ENCODE measurements at places on chromosomes 11 and 22.
A peak's percentile ranks its signal among the peaks of the same experiment; 100 is the strongest.

GRCh38 chr11:108959874-108960273 lies 295.0 kb downstream of the DDX10 start:
- no peak for DNase-seq

- DNase-seq, result no peak
Observed at GRCh38 chr11:107478922-107479321, 21.3 kb upstream of the CWF19L2 start.

- DNase-seq, result no peak
Observed at GRCh38 chr11:122813894-122814270, 24.4 kb upstream of the CRTAM start.

DNA sequence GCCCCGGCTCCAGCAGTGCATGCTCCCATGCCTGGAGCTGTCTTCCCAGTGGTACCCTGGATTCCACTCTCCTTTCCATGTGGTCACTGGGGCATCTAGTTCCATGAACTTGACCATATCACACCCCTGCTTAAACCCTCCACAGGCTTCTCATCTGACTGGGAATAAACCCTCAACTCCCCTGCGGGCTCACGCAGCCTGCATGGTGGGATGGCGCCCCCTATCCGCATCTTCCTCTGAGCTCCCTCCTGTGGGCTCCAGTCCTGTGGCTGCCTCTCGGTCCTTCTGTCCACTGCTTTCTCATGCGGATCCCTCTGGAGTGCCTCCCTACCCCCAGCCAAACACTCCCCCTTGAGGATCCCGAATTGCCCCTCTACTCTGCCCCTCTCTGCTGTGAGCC lies 41.4 kb upstream of the TTLL12 start:
- DNase-seq, result peak; percentile 25

- peak; percentile 74 for DNase-seq
Observed at GRCh38 chr11:35933320-35933871, 10.5 kb upstream of the LDLRAD3 start.

GRCh38 chr11:124225471-124225870 lies 15.4 kb upstream of the OR8G1 start:
- DNase-seq, result no peak

DNA sequence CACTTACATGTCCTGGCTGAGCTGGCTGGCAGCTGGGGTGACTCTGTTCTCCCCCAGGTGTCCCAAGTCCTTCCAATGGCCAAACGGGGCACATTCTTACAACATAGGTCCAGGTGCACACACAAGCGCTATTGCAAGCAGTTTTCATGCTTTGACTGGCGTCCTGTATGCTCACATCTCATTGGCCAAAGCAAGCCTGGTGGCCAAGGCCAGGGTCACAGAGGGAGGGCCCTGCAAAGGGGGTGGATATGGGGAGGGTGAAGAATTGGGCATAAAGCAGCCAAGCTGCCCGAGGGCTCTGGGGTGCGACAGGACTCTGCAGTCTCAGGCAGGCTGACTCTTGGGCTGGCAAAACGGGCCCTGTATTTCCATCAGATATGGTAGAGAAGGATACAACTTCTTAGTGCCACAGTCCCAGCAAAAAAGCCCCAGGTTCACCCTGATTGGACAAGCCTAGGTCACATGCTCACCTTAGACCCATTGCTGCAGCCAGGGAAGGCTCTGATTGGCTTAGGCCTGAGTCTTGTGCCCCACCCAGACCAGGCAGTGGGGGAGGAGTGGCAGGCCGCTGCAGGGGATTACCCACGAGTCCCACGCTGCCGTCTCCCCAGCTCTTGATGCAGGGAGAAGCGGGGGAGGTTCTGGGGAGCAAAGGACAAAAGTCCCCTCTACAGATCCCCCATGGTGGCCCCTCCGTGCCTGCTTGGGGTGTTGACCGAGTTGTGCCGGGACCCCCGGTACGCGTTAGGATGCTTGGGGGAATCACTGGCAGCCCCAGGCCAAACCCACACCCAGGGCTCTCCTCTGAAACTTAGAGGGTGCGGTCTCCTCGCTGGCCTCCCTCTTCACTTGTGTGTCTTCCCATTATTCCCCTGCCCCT lies 110.8 kb downstream of the ARHGAP8 start:
- DNase-seq, result no peak

DNA sequence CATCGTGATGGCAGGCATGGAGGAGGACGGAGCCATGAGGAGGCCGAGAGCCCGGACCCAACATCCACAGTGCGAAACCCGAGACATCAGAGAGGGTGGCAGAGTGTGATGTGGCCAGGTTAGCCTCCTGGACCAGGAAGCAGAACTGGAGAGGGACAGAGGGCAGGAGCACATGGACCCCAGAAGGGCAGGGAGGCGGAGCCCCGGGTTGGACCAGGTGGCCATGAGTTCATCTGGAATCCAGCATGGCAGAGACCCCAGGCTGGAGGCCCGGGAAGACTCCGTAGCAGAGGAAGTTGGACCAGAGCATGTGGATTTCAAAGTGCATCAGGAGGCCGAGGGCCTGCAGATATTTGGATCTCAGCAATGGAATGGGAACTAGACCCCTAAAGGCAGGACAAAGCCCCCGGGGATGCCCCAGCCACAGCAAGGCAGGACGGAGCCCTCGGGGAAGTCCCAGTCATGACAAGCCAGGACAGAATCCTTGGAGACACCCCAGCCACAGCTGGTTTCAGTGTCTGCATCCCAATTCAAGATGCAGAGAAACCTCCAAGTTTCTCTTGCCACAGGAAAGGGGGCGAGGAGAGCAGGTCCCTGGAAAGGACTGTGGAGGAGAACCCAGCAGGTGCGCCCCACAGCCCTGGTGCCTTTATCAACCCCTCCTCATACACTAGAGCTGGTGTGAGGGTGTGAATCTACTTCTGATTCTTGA lies 1393.4 kb downstream of the BRD1 start:
- no peak for DNase-seq

- DNase-seq, result peak; percentile 53
Observed at GRCh38 chr11:117144477-117145392, 648 bp downstream of the PAFAH1B2 start.

- DNase-seq, result no peak
Observed at GRCh38 chr11:114273890-114274635, 22.1 kb upstream of the NNMT start.

GRCh38 chr11:68338051-68338780 lies 25.8 kb downstream of the LRP5 start:
- peak; percentile 56 for DNase-seq

DNA sequence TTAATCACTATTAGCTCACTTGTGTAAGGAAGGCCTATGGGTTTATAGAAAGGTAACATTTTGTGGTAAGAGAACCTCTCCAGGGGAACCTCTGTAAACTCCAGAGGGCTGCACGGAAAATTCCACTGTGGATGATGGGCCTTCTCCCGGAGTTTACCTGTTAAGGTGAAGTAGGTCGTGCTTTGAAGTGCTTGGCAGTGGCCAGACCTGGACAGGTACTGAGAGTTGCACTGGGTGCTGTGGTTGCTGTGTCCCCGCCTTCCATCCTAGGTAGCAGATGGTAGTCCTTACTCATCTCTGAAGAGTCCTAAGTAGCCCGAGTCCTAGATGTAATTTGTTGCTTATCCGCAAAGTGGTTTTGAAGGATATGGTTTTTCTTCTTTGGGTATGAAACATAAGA lies 133.4 kb downstream of the TEAD1 start:
- DNase-seq, result no peak

GRCh38 chr11:75420224-75421034 lies 12.6 kb downstream of the KLHL35 start:
- no peak for DNase-seq

DNA sequence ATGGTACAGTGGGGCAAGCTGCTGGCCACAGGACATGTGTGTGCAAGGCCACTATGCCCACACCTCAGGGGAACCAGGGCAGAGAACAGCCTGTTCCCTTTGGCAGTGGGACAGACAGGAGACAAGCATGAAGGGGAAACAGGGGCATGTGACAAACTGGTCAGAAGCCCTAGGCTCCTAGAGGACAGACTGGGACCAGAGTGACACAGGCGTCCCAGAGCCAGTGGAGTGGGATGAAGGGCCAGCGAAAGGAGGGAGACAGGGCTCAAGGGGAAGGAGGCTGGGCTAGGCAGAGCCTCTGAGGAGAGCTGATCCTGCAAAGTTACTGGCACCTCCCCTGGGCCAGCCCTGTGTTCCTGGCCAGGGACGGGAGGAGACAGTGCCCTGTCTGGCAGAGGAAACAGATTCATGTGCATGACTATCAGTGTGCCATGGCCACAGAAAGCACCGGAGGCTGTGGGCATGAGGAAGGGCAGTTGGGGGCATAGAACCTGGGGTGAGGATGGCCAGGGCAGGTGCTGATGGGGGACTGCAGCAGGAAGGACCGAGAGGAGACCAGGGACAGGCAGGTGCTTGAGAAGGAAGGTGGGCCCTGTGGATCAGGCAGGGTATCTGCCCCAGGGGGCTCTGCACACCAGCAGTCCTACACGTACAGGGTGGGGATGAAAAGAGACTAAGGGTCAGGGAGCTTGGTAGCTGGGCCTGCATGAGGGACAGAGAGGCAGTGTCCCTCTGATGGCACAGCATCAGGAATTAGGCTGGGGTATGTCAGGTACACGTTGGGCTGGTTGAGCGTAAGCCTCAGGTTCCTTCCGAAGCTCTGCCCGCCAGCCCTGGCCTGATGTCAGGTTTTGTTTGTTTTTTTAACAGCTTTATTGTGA lies 9.8 kb downstream of the DERL3 start:
- no peak for DNase-seq

- DNase-seq, result no peak
Observed at GRCh38 chr22:25709758-25710157, 32.2 kb upstream of the MYO18B start.

- DNase-seq, result no peak
Observed at GRCh38 chr11:113984781-113985180, 9.9 kb downstream of the HTR3A start.

GRCh38 chr11:66868726-66869566 lies 12.1 kb downstream of the LRFN4 start:
- DNase-seq, result no peak

DNA sequence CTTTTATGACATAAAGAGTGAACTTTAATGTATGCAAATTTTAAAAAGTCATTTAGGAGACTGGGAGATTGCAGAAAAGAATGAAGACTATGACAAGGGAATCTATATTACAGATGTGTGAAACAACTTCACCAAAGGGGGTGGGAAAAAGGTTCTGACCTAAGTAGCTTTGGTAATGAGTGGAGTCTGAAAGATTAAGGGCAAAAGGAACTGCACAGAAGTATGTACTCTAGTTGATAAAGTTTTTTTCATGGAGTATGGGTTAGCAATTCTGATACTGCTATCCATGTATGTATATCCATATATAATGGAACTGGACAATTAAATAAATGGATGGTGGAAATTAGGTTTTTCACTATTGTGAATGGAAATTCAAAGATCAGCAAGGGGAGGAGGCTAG lies 9.2 kb downstream of the CKAP5 start:
- DNase-seq, result no peak

GRCh38 chr11:126387857-126388256 lies 32.4 kb downstream of the ST3GAL4 start:
- no peak for DNase-seq

- no peak for DNase-seq
Observed at GRCh38 chr11:86769219-86769618, 31.1 kb upstream of the PRSS23 start.

DNA sequence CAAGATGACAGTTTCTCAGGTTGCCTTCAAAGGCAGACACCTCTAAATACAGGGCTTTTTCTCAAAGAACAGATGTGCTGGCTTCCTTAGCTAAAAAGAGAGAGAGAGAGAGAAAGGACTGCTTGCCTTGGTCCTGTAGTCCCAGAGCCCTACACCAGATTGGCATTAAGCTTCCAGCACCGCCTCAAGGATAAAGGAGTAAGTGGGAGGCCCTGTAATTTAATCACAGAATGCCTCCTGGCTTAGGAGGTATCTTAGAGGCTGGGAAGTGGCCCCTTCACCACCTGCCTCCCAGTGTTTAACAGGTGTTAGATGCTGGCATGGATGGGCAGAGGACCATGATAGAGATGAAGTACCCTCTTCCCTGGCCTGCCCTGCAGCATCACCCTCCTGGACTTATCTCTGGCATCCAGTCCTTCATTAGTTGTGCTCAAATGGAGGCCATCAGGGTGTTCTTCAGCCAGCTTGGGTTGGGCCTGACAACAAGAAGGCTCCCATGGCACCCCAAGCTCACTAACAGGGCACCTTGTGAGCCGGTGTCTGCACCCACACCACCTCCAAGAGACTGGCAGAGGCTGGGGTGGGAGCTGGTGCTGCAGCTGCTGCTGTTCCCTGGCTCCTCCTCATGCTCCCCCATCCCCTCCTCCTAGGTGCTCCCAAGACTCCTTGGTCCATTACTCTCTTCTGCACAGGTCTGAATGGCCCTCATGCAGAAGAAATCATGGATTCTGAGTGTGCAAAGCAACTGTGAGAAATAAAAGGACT lies 32.5 kb downstream of the ABCC8 start:
- DNase-seq, result no peak

DNA sequence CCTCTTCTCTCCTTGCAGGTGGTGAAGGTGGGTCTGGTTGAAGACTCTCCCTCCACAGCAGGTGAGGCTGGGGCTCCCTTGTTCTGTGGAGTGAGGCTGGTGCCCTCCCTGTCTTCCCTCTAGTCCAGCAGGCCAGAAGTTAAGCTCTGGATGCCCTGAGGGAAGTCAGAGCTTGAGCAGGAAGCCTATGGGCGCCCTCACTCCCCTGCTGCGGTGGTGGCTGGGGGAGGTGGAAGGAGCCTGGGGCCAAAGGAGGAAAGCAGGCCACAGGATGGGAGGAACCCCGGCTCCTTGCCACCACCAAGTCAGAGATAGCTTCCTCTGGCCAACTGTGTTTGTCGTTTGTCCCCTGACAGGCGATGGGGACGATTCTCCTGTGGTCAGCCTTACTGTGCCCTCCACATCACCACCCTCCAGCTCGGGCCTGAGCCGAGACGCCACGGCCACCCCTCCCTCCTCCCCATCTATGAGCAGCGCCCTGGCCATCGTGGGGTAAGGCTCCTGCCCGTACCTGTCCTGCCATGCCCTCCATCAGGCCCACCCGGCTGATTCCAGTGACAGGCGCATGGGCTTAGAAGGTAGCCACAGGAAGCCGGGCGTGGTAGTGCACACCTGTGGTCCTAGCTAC lies 29.5 kb upstream of the RAB1B start:
- DNase-seq, result no peak

- no peak for DNase-seq
Observed at GRCh38 chr11:113255096-113255495, 59.3 kb upstream of the TTC12 start.

DNA sequence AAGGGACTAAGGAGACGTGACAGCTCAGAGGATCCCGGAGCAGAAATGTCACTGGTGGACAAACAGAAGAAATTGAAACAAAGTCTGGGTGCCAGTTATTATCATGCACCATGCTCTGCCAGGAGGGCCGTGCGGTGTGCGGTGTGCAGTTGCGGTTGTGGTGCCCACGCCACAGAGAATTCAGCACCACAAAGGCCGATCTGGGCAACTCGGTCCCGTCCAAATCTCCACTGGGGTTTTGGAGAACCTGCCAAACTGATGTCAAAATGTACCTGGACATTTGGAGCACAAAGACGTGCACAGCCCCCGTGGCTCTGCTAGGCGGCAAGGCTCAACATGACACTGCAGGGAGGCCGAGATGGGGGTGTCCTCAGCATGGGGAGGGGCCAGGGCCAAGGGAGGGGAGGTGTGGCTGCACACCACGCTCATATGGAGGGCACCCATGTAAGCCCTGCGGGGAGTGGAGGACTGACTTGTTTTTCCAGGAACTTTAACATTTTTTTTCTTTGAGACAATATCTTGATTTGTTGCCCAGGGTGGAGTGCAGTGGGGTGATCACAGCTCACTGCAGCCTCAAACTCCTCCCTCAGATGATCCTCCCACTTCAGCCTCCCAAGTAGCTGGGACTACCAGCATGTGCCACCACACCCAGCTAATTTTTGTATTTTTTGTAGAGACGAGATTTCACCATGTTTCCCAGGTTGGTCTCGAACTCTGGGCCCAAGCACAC lies 39.4 kb downstream of the GNB1L start:
- no peak for DNase-seq

Data from fibroblast of skin of scalp (primary cell).